B cell (primary cell): ENCODE measurements at places on chromosomes 16 and 17. TPM values are rescaled to one million over a fixed set of nuclear protein-coding genes. Genes with fewer than 3 reads are reported as not detected.

CLEC19A gene
- not detected in 2 replicates for polyA plus RNA-seq

- DNase-seq, result no peak
Measured at GRCh38 chr16:57374067-57374534, 1.8 kb downstream of the CX3CL1 start.

GRCh38 chr16:81823111-81823510 lies 44.0 kb downstream of the PLCG2 start:
- peak; percentile 86 for DNase-seq

DNA sequence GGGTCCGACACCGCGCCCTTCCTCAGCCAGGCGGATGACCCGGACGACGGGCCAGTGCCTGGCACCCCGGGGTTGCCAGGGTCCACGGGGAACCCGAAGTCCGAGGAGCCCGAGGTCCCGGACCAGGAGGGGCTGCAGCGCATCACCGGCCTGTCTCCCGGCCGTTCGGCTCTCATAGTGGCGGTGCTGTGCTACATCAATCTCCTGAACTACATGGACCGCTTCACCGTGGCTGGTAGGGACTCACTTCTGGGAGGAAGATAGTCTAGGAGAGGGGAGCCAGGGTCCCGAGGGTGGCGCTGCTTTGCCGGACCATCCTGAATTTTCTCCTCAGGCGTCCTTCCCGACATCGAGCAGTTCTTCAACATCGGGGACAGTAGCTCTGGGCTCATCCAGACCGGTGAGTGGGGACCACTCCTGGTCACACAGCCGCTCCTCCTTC lies 601 bp downstream of the SPNS1 start:
- DNase-seq, result no peak

DNA sequence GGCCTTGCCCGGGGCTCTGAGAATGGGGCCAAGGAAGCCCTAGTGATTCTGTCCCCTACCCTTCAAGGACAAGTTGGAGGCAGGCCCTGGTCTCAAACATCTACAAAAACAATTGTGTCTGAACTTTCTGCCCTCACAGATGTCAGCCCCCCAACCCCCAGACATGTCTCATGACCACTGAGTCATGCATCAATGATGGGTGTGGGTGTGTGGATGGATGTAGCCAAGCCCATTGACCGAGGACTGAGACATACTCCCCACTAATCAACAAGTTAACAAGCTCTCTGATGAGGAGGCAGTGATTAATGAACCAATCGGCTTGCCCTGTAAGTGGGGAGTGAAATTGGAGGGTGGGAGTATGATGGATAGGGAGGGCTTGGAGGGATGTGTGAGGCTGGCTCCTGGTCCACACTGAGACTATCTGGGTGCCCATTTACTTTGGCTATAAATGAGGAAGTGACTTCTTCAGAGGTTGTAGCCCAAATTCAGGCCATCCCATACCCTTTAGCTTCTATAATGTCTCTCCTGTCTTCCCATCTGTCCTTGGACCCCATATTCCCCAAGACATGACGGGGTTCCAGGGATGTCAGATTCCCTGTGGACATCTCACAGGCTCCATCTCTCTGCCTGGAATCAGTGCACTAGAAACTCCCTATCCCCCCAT lies 97.1 kb upstream of the TMEM97 start:
- no peak for DNase-seq
